ENCODE measurements at places on chromosomes 6 and 20.
A peak's percentile ranks its signal among the peaks of the same experiment; 100 is the strongest.

DNA sequence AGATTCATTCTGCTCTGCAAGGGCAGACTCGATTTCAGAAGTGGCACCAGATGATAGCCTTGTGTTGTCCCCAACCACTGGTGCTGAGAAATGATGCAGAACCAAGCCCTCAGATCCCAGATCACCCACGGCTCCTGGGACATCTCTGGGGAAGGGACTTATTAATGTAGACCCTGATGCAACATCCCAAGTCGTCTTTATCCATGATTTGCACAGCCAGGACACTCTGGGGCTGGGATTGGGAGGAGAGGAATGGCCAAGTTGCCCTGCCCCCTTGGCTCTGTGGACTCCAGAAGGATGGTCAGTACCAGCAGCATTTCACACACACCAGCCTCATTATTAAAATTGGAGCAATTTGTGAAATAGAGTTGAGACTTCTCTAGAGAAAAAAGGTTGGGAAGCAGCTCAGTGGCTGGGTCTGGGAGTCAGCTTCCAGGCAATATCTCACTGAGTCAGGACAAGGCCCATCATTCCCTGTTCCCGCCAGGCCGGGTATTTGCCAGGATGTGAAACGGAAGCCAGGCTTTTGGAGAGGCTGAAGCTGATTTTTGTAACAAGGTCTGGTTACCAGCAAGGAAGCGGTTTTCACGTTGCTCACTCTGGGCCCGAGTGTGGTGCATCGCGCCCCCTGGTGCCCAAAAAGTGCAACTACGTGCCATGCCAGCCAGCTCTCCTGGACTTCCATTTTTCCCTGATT is 67.4 kb downstream of the ZBTB2 start:
- DNase-seq, result peak; percentile 52

DNA sequence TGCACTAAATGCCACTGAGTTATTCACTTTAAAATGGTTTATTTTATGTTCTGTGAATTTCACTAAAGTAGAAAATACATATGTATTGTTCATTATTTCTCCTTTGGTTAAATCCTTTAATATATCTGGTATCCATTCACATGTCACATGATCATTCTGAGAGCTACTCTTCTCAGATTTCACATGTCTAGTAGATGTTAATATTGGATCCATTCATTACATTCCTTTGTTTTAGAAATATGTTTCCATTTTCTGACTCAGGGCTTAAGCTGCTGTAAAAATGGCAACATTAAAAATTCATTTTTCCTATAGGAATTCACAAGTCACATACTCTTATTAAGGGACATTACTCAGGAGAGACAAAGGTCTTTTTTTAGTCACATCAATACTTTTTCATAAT is 205.4 kb downstream of the ZFAND3 start:
- DNase-seq, result no peak

- DNase-seq, result no peak
Observed at GRCh38 chr6:15310680-15311079, 64.8 kb downstream of the JARID2 start.

DNA sequence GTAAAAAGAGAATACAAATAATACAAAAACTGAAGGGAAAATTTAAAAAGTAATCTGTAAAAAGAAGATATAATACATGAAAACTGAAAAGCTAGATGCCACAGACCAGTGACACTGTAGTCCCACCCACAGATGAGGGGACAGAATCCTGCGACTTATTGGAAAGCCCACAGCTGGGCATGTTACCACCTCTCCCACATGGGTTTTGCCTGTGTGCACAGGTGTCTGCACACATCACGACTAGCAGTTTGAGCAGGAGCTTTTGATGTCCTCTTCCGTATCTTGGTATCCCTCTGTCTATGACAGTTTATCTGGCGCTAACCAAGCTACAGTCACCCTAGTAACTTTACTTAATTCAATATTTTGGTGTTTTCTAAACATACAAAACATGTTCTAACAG is 291.1 kb upstream of the EXOC2 start:
- no peak for DNase-seq

DNA sequence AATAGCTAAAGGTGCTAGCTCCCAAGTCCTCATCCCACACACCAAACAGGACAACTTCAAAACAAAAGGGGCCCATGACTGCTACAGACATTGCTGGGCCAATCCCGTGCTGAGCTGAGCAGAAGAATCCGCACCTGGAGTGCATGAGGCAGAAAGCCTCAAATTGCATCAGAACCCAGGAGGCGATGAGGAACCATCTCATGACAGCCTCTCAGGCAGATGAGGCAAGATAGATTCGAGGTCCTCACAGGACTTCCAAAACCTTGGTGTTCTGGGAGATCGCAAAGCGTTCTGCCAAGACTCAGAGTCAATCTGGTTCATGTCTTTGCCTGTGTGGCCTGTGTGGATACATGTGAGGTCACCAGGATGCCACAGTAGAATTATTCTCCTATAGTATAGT is 32.8 kb upstream of the SSTR4 start:
- DNase-seq, result no peak

- DNase-seq, result no peak
Observed at GRCh38 chr20:10618611-10619245, 55.1 kb downstream of the JAG1 start.

DNA sequence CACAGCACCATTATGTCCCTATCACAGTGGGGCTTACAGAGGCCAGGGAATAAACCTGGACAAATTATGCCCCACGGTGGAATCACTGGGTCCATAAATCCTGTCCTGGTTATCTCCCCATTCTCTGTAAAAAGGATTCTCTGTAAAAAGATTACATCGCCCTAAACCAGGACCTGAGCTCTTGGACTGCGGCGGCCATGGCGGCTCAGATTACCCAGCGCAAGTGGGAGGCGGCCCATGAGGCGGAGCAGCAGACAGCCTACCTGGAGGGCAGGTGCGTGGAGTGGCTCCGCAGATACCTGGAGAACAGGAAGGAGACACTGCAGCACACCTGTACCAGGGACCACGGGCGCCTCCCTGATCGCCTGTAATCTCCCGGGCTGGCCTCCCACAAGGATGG is 8.4 kb upstream of the HLA-A start:
- DNase-seq, result no peak

- DNase-seq, result no peak
Observed at GRCh38 chr6:162653808-162654207, 73.8 kb downstream of the PRKN start.

- no peak for DNase-seq
Observed at GRCh38 chr20:10329387-10330005, 104.5 kb downstream of the MKKS start.

DNA sequence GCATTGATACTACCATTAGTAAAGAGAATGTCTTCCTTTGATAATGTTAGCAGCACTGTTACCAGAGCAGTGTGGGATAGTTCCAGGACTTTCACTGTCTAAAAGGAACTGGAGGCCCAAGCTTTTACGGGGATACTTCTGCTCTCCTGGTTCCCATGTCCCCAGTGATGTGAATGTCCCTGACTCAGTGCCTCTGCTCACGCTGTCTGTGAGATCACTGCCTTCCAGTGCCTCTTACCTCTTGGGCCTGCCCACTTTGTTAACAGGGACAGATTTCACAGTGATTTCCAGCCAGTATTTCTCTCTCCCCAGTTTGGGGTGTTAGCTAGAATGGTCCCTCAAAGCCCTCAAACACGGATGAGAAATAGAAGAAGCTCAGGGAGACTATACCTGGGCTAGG is 14.4 kb downstream of the PTPRA start:
- DNase-seq, result no peak

DNA sequence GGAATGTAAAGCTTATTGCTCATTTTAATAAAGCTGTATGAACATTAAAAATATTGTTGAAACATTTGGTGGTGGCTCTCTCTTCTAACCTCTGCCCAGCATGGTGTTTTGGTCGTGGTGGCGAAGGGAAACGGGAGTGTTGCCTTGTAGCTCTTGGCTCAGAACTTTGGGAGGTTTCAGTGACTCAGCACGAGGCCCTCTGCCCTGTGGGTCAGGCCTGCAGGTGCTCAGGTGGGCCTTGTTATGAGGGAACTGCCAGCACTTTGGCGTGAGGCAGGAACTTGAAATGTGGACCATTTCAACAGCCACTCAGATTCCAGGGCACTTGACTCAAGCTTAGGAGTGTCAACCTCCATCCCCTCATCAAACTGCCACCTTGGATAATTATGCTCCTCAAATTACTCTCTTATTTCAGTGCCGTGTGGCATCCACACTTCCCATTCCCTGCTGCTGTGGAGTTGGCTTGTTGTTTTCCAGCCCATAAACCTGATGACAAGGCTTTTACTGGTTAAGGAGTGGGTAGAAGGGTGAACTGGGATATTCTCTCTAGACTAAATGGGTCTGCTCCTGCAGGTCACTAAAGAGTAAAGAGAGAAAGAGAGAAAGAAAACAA is 36.3 kb downstream of the PRDM1 start:
- no peak for DNase-seq

- DNase-seq, result no peak
Observed at GRCh38 chr6:101663100-101663499, 269.6 kb downstream of the GRIK2 start.

DNA sequence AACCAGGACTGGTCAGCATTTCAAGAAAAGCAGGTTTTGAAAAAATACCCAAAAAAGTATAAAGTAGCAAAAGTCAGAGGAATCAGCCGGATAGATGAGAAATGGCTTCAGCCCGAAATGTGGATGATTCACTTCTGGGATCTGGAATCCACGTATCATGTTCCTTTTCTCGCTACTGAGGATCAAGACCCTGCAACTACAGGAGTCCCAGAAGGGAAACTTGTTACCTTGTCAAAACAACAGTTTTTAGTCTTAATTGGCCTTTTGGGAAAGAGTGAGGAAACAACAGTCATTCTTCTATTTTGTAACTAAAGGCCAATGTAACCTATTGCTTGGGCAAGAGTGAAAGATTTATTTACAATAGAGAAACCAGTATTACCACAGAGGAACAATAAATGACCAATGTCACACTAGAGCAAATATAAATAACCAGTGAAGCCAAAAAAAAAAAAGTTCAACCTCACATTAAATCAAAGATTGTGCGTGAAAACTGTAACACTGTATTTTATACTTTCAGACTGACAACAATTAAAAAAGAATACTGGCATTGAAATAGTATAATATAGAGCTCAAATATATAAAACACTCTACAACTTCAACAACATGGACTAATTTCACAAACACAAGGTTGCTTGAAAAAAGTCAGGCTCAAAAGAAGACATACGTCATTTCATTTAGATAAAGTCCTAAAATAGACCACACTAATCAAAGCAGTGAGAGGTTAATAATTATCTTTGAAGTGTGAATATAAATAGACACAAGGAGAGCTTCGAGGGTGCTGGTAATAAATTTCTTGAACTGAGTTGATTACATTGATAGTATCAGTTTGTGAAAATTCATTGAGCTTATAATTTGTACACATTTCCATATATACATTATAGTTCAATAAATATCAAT is 116.2 kb downstream of the GFRAL start:
- no peak for DNase-seq

- no peak for DNase-seq
Observed at GRCh38 chr6:168097221-168097620, 18.2 kb upstream of the FRMD1 start.

- no peak for DNase-seq
Observed at GRCh38 chr6:127592964-127593363, 16.0 kb downstream of the C6orf58 start.

- no peak for DNase-seq
Observed at GRCh38 chr6:82783587-82784236, 281.9 kb downstream of the UBE3D start.

GRCh38 chr20:22339946-22340345 is 244.4 kb downstream of the FOXA2 start:
- DNase-seq, result no peak

GRCh38 chr20:5182615-5183254 is 55.9 kb downstream of the CDS2 start:
- DNase-seq, result no peak

- no peak for DNase-seq
Observed at GRCh38 chr6:33116841-33117711, 41.3 kb downstream of the HLA-DPB1 start.

- DNase-seq, result no peak
Observed at GRCh38 chr6:35140639-35141006, 516 bp downstream of the TCP11 start.

- DNase-seq, result no peak
Observed at GRCh38 chr20:63939061-63939935, 16.9 kb downstream of the UCKL1 start.

DNA sequence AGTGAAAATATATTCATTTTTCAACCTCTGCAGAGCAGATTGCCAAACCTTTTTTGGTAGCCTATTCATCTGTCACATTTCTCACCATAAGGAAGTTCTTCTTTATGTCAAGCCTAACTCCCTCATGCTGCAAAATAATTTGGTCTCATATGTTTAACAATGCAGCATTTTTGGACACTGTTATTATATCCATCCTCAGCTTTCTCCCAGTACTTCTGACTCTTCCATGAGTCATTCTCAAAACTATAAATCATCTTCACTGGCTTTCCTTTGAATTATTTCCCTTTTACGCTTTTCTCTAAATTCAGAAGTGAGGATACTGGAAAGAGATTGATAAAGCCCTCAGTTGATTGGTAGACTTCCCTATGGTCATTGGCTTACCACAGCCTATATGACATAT is 192.2 kb downstream of the TPBG start:
- DNase-seq, result no peak

DNA sequence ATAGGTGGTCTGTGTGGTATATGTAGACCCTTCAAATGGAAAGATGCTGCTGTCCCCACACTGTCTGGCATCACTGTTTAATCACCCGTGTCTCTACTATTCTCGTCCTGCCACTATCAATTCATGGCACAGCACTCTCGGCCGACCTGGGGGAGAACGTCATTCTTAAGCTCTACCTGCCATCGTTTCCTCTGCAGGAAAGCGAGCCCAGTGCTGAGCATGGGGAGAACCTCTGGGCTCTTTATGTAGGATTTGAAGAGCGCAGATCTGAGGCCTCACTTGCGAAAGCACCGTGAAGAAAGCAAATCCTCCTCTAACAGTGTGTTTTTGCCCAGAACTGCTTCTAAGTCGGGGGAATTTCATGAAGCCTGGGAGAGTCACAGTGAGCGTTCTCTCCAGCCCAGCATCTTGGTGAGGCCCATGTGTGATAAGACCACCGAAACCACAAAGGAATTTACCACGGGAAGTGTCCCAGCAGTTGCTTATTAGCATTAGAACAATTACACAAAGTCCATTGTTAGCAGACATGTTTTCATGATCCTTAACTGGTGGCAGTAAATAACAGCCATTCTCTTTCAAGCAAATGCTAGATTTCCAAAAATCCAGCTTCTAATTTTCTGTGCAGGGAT is 124.3 kb downstream of the SCML4 start:
- DNase-seq, result no peak

GRCh38 chr6:36907781-36908180 is 22.0 kb downstream of the C6orf89 start:
- no peak for DNase-seq

GRCh38 chr6:89360415-89360999 is 8.0 kb upstream of the UBE2J1 start:
- no peak for DNase-seq

- no peak for DNase-seq
Observed at GRCh38 chr20:16709017-16709416, 20.8 kb upstream of the SNRPB2 start.

DNA sequence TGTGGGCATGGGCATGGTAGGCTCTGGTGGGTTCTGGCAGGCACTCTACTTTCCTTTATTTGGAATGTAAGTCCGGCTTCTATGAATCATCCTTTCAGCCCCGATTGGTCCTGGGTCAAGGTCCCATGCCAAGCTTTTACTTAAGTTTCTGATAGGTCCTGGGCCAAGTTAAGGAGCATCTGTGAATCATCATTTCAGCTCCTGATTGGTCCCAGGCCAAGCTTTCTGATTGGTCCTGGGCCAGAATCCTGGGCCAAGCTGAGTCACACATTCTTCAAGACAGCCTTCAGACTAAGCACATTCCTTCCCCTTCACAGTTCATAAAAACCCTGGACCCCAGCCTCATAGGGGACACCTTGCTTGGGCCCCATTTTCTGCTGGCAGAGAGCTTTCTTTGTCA is 231.0 kb upstream of the EYS start:
- no peak for DNase-seq

GRCh38 chr6:143878272-143878760 is 14.0 kb downstream of the ZC2HC1B start:
- DNase-seq, result no peak
